T-cell (primary cell): ENCODE measurements at places on chromosomes 16 and 17. TPM values are rescaled to one million over a fixed set of nuclear protein-coding genes. Genes with fewer than 3 reads are reported as not detected.

LRRC46 gene
- 1.0 TPM for total RNA-seq

CHD9 gene
- total RNA-seq: 33.8 TPM

ZG16B gene
- total RNA-seq: 0.43 TPM

DPH1 gene
- 91.9 TPM for total RNA-seq

KRT40 gene
- not detected for total RNA-seq

CCDC144A gene
- 12.3 TPM for total RNA-seq

ABCA6 gene
- total RNA-seq: 0.79 TPM

ORC6 gene
- 6.2 TPM for total RNA-seq

TOX3 gene
- not detected for total RNA-seq

FBXL16 gene
- total RNA-seq: 53.8 TPM

RAB11FIP4 gene
- total RNA-seq: 72.6 TPM

MMP15 gene
- total RNA-seq: 0.30 TPM

PPP1R27 gene
- not detected for total RNA-seq

SPNS2 gene
- 0.30 TPM for total RNA-seq

C17orf78 gene
- total RNA-seq: not detected

OR1F1 gene
- total RNA-seq: not detected

TBC1D3 gene
- not detected for total RNA-seq

HSD17B2 gene
- total RNA-seq: not detected

PRSS36 gene
- 0.42 TPM for total RNA-seq

TNFRSF17 gene
- total RNA-seq: 0.53 TPM

TNK1 gene
- total RNA-seq: 5.7 TPM

TRPV3 gene
- 0.59 TPM for total RNA-seq

PLK1 gene
- 3.7 TPM for total RNA-seq

CACNG3 gene
- not detected for total RNA-seq

NAA60 gene
- total RNA-seq: 67.6 TPM

KRTAP1-3 gene
- not detected for total RNA-seq

TMEM100 gene
- total RNA-seq: not detected

EMP2 gene
- not detected for total RNA-seq

SSTR5 gene
- total RNA-seq: not detected

TP53TG3B gene
- not detected for total RNA-seq

CLEC18B gene
- total RNA-seq: 6.2 TPM

MYLK3 gene
- 0.50 TPM for total RNA-seq

IRX3 gene
- 0.19 TPM for total RNA-seq

CTRB1 gene
- 6.1 TPM for total RNA-seq

AIPL1 gene
- total RNA-seq: not detected

CCL13 gene
- not detected for total RNA-seq

AARS1 gene
- total RNA-seq: 29.7 TPM

SYT17 gene
- 1.4 TPM for total RNA-seq

IL34 gene
- total RNA-seq: not detected

KIF18B gene
- total RNA-seq: 0.76 TPM

NEURL4 gene
- total RNA-seq: 51.1 TPM

PLCD3 gene
- 4.8 TPM for total RNA-seq

UTS2R gene
- not detected for total RNA-seq

NAGS gene
- total RNA-seq: 1.4 TPM

BICDL2 gene
- 0.16 TPM for total RNA-seq

PSMD12 gene
- total RNA-seq: 49.9 TPM

MLLT6 gene
- total RNA-seq: 480 TPM

CBFA2T3 gene
- 3.6 TPM for total RNA-seq

ATP6V0A1 gene
- 14.8 TPM for total RNA-seq

RNF227 gene
- total RNA-seq: 5.2 TPM

NUPR1 gene
- total RNA-seq: 0.99 TPM

CETP gene
- total RNA-seq: not detected

VTN gene
- total RNA-seq: 1.2 TPM
